ENCODE measurements at places on chromosomes 3 and 15.

DNA sequence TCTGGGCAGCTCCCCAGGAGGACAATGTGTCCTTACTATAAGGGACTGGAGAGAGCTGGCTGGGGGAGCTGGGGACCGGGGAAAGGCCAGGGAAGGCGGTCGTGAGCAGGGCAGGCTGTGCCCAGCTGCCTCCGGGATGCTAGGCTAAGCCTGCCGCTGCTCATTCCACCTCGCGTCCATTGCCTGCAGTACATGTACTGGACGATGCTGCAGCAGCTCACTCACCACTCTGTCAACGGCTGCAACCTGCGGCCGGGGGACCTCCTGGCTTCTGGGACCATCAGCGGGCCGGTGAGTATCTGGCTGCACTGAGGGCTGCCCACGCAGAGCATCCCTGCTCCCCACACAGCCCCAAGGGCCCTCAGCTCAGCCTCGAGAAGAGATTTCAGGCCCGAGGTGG lies 27.1 kb downstream of the FAH start:
- DNase-seq: no peak

- DNase-seq: no peak
These were observed 256.7 kb upstream of the ICE2 start for GRCh38 chr15:60735559-60736047.

- DNase-seq: no peak
These were observed 303.0 kb downstream of the RBMS3 start for GRCh38 chr3:29583861-29584260.

- DNase-seq: no peak
These were observed 307.0 kb upstream of the THBS1 start for GRCh38 chr15:39273717-39274411.

GRCh38 chr3:42188376-42188775 lies 77.6 kb downstream of the CCK start:
- DNase-seq: no peak

GRCh38 chr15:70412794-70413193 lies 315.1 kb upstream of the TLE3 start:
- DNase-seq: no peak
